ENCODE measurements at places on chromosomes 7 and 10. TPM values are rescaled to one million over a fixed set of nuclear protein-coding genes. Genes with fewer than 3 reads are reported as not detected.

GRCh38 chr10:105585753-105586152 is 944.7 kb downstream of the SORCS3 start:
- DNase-seq = no peak

- no peak for DNase-seq
Observed at GRCh38 chr10:122198631-122199030, 72.5 kb upstream of the BTBD16 start.

DNA sequence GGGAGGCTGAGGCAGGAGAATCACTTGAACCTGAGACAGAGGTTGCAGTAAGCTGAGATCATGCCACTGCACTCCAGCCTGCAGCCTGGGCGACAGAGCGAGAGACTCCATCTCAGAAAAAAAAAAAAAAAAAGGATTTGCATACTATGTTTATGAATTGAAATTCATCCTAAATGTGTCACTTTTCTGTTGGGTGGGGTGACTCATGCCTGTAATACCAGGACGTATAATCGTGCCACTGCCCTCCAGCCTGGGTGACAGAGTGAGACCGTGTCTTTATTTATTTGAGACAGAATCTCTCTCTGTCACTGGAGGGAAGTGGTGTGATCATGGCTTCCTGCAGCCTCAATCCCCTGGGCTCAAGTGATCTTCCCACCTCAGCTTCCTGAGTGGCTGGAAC is 5.8 kb downstream of the ZNF212 start:
- DNase-seq = no peak

The ANKRD61 gene
- total RNA-seq = not detected

The SPDYE6 gene
- not detected for total RNA-seq

Data from breast epithelium (tissue), 4 donors.